Mesothelial cell of epicardium (in vitro differentiated cells): ENCODE measurements at places on chromosomes 11 and 22.

- no peak for DNase-seq
Measured at GRCh38 chr11:72072348-72072747, 8.0 kb downstream of the NUMA1 start.

- DNase-seq = no peak
Measured at GRCh38 chr22:27224485-27225374, 567.3 kb downstream of the MIAT start.

GRCh38 chr11:85377901-85378300 lies 249.2 kb downstream of the DLG2 start:
- no peak for DNase-seq

GRCh38 chr11:100563541-100564280 lies 123.4 kb upstream of the ARHGAP42 start:
- DNase-seq = no peak

GRCh38 chr11:110655967-110656366 lies 56.3 kb downstream of the ARHGAP20 start:
- no peak for DNase-seq

GRCh38 chr22:37607010-37607934 lies 1.4 kb upstream of the GGA1 start:
- DNase-seq = peak; percentile 81
